ENCODE measurements at places on chromosomes 3 and 15.

DNA sequence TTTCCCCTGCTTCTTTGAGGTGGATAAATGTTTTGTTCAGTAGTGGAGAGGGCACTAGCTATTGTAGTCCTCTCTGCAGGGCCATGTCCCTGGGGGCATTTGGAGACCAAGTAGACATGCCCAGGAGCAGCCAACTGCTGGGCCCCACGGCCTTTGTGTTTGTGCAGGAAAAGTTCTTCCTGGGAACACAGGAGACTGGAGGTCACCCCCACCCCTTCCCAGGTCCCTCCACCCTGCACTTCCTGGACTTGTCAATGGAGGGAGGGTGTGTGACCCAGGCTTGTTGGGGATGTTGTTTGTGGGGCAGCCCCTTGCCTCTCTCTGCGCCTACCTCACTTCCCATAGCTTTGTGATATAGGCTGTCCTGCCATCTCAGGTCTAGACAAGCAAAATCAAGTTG, 317.0 kb upstream of the LRRFIP2 start:
- no peak for DNase-seq

DNA sequence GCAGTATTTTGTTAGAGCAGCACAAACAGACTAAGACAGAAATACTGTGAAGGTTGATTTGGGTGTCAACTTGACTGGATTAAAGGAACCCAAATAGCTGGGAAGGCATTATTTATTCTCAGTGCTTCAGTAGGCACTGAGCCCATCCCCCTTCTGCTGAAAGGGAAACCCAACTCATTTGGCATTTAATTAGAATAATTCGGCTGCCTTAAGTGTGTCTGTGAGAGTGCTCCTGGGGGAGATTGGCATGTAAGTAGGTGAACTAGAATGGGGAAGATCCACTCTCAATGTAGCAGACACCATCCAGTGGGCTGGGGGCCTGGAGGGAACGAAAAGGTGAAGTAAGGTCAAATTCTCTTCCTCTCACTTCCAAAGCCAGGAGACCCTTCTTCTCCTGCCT, 20.5 kb upstream of the SLCO3A1 start:
- DNase-seq: no peak

DNA sequence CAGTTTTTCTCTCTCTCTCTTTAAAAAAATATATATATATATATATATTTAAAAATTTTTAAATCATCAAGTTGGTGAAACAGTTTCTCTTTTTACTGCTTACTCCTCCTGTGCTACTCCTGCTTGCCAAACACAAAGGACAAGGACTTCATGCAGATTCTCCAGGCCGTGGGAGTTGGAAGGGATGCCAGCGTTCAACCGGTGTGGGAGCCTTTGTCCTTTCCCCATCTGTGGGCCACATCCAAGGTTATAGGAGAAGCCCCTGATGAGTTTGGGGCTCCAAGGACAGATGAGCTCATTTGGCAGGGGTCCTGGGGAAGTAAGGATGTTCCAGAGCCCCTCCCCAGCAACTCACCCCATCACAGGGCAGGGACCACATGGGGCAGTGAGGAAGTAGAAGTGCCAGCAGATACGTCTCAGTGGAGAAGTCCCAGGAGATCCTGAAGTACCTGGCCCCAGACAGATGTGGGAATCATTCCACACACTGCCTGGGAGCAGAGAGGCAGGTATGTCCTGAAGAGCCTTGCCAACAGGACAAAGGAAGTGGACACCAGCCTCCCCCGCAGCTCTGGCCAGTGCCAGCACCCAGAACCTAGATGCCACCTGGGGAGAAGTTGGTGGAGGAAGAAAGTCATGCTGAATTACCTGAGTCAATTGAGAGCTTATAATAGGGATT, 36.6 kb downstream of the CCK start:
- DNase-seq: no peak

GRCh38 chr15:26028086-26028740, 165.1 kb upstream of the ATP10A start:
- no peak for DNase-seq

GRCh38 chr3:27658741-27659140, 63.4 kb downstream of the EOMES start:
- DNase-seq: no peak

Measured in brain pericyte (primary cell).